ENCODE measurements at places on chromosomes 7 and 10.

- no peak for DNase-seq
Observed at GRCh38 chr10:44437840-44438511, 53.1 kb upstream of the CXCL12 start.

DNA sequence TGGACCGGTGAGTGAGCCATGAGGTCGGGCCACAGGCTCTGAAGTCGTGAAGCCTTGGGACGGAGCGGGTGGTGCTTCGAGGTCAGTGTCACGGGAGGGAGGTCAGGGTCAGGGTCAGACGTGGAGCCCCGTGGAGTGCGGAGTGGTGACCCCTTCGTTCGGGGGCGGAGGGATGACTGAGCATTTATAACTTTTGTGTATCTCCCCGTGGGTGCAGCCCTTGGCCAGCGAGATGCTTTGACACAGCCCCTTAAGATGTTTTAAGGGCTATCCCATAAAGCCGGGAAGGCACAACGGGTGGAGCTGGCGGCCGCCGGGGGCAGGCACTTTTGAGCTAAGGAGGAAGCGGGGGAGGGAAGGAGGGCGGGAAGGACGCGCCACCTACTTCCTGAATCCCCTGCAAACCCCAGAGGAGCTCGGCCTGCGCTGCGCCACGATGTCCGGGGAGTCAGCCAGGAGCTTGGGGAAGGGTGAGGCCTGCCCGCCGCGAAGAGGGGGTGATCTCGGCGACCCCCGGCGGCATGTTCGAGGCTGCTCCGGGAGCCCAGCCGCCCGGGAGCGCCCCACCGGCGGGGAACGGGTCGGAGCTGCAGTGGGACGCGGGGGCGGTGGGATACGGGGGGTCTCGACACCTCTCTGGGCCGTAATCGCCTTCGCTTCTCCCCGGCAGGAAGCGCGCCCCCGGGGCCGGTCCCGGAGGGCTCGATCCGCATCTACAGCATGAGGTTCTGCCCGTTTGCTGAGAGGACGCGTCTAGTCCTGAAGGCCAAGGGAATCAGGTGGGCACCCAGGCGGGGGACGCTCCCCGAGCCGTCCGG lies at the start of gene GSTO1:
Gene GSTO1 (plus strand): TSS at position 400 of the 818 bp plus-strand sequence. CDS start 37 bp downstream, at position 437.
- no peak for DNase-seq

GRCh38 chr10:32379950-32380551 lies 33.1 kb upstream of the EPC1 start:
- no peak for DNase-seq

DNA sequence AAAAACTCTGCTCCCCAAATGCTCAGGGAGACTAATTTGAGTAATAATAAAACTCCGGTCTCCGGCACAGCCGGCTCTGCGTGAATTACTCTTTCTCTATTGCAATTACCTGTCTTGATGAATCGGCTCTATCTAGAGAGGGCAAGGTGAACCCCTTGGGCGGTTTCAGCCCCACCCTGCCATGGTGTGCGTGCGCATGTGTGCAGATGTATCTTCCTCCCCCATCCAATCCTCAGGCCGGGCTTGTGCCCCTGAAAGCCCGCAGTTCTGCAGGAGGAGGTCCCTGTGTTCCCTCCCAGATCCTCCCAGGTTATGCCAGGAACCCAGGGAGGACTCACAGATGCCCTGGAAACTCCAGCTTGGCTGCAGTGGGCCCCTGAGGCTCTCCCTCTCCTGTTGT lies 48.3 kb upstream of the MYL10 start:
- no peak for DNase-seq

DNA sequence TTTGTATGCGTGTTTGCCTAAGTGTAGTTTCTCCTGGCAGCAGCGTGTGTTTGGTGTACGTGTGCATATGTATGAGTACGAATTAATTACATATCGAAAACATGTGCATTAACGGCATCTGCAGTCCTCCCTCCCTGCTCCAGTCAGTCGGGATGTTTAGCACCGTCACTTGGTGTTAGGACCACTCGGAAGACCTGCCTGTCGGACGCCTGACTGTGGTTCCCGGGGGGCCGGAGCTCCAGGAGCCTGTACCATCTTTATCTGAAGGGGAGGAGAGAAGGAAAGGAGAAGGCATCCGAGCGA lies 1.1 kb upstream of the CNTNAP2 start:
- DNase-seq: no peak

GRCh38 chr10:48632166-48632565 lies 27.3 kb upstream of the ARHGAP22 start:
- no peak for DNase-seq

All from iPS DF 6.9 (cell line).